ENCODE measurements at places on chromosomes 3 and 15.

- no peak for DNase-seq
Observed at GRCh38 chr3:7865611-7866010, 636.0 kb upstream of the LMCD1 start.

- no peak for DNase-seq
Observed at GRCh38 chr15:101461097-101461496, 28.4 kb downstream of the PCSK6 start.

DNA sequence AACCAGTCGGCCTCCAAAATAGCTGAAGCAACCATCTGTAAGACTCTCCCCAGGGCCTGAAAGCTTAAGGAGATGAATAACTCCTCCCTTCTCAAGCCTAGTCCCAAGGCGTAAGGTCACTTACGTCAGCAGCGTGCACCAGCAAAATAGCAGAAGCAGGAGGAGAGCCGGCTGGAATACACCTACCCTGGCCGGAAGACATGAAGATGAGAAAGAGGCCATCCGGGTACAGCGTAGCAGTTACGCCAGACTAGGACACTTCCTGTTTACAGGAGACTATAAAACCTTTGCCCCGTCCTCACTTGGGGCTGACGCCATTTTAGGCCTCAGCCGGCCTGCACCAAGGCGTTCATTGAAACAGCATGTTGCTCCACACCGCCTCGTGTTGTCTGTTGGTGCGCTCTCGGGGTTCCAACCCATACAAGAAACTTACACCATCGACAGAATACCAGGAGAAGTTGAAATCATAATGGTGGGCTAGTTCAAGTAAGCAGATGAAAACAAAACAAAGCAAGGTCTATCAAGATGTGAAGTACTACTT lies 2.5 kb downstream of the CFAP92 start:
- no peak for DNase-seq

DNA sequence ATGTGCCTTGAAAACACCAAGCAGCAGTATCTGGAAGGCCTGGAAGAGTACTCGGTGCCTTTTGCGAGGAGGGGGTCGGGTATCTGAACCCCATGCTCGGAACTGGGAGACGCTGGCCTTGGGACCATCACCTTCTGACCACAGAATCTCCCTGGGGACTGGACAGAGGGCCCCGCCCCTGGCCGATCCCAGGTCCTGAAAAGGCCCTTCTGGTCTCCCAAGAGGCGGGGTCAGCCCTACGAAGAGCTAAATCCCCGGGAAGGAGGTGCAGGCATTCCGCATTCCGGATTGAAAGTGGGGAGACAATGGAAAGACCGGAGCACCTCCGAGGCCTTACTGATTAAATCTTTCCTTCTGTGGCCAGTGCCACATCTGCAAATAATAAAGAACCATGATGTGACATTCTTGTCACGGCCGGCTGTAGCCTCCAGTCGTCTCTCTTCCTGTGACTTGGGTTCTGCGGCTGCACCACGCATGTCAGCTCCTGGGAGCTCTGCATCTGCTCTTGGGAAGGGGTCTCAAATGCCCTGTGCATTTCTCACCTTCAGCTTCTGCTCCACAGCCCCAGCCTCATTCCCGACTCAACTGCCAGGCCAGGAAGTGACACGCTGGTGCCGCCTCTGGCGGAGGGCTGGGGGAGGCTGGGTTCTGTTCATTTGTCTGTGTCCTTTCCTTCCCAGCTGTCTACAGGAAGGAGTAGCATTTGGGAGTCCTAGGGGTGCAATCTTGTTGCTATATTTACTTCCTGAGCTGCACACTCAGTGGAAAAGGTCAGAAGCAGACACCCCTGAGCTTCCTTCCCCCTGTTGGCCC lies 173.5 kb downstream of the KLF13 start:
- DNase-seq = no peak

DNA sequence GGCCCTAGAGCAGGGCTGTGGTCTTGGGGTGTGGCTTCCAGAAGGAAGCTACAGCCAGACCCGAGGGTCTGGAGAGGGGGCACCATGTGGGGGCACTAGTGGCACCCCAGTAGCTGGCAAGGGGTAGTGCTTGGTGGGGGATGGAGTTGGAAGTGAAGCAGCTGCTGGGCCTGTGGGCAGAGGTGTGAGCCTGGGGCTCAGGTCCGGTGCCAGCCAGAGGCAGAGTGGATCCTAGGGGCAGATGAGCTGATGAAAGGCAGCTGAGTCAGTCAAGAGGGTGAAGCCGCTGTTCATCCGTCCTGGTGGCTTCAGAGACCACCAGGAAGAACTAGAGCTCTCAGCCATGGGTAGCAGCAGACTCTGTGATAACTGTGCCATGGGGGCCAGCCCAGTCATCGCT lies 172.6 kb downstream of the TBC1D2B start:
- DNase-seq = no peak

- no peak for DNase-seq
Observed at GRCh38 chr15:77335298-77335697, 84.6 kb downstream of the PEAK1 start.

DNA sequence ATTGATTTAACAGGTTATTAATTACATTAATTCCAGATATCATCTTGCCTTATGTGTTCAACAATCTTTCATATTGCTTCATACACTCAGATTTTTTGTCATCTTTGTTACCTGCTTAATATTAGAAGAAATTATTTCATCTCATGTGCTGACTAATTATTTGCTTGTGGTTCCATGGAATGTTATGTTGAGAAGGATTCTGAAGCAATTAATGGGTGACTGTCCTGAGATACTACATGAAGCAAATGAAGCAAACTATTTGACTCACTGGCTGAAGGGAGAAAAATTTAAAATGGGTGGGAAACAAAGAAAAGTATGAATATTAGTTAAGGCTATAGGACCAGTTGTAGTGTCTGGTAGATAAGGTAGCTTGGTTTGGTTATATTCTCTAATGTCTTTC lies 443.8 kb upstream of the EPHA6 start:
- no peak for DNase-seq

GRCh38 chr15:30878515-30878914 lies 25.2 kb upstream of the FAN1 start:
- no peak for DNase-seq

GRCh38 chr3:50265571-50265970 lies 3.4 kb upstream of the SEMA3B start:
- no peak for DNase-seq

DNA sequence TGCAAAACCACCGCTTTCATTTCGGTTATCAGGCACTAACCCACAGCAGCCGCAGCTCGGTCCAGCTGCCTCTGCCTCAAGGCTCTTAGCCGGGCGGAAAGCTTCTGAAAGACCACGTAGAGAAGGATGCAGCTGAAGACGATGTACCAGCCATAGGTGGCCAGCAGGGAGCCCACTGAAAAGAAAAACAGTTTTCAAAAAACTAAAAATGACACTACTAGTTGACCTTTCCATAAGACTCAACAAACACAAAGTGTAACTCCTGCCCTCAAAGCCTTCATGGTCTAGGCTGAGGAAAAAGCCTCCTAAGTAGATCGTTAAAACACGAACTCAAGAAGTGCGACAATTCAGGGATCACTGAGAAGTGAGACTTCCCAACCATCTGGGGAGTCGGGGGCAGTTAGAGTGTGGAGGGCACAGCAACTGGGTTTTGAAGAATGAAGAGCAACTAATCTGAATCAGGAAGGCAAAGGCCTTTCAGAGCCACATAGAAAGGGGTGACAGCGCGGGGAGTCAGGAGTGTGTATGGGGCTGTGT lies 716 bp downstream of the SELENOS start:
- DNase-seq = no peak

DNA sequence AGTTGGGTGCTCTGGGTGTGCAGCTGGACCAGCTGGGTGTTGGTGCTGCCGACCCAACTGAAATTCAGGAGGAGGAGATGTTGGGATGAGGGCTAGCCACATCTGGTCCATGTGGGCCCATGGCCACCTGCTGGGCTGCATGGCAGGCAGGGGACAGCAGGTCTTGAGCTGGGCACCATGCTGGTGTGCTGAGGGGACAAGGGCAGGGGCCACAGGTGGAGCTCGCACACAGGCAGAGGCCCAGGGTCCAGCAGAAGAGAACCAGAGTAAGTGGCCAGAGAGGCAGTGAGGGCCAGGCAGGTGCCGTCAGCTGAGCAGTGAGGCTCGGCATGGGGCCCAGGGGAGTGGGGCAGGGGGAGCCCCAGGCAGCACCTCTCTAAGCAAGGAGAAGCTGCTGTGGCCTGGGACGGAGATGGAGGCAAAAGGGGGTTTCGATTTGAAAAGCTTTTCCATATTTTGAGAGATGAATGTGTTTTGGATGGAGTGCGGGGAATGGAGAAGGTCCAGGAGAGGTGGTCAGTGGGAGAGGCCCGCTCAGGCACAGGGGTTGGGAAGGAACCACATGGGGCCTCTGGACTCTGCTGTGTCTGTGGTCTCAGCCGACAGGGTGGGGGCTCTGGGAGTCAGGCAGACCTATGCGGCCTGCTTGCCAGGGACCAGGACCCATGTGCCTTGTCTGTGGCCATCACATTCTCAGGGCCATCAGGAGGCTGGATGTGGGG lies 30.5 kb upstream of the PLXNA1 start:
- DNase-seq = no peak

DNA sequence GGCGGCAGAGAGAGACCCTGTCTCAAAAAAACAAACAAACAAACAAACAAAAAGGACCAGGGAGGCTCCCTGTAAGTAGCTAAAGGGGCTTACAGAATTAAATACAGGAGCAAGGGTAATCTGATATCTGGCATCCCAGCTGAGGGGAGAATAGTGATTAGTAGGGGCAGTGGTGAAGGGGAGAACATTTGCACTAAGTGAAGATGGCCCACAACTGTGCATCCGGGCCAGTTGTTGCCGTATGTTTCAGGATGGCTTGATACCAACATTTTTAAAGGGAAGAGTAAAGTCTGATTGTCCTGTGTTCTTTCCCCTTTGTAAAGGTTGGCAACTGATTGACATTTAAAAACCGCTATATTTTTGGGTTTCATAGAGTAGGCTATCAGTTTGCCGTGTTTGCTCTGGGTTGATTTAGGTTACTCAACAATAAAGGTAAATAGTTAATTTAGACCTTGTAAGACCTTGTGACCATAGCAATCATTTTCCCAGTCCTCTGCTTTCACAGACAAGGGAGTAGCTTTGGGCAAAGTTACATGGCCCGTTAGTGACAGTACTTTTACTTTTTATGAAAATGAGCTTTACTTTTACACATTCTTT lies 167.8 kb downstream of the PTPRG start:
- no peak for DNase-seq

DNA sequence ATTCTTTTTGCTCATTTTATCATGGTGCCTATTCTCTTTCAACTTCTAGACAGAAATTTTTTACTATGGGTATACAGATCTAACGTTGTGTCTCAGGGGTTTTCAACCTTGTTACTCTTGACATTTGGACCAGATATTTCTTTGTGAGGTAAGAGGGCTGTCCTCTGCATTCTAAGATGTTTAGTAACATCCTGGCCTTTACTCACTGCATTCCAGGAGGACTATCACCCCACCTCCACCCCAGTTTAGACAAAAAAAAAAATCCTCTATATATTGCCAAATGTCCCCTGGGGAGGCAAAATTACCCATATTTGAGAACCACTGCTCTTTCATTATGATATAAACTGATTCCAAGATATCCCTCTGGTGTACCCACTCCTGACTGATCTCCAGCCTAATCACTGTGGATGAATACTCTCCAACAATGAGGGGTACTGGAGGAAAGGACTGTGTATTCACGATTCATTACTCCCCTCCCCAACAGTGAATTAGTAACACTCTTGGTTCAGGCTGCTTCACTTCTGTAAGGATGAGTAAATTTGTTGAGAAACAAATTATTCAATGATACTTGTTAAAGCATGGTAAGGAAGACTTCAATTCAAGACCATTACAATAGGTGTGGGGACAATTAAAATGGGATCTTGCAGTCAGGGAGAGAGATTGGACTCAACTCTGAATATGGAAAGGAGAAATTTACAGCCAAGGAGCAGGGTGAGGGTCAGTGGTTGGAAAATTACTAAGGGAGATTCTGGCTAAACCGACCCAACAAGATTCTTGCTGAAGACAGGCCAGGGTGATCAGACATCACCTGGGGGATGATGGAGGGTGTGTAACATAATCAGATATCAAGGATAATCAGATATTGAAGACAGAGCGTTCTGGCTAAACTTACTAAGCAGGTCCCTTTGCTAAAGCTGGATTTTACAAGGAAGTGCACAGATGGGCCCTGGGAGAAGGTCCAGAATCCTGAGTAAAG lies 123.8 kb upstream of the DAZL start:
- DNase-seq = no peak

- peak; percentile 45 for DNase-seq
Observed at GRCh38 chr15:40793216-40793989, 13.5 kb upstream of the ZFYVE19 start.

DNA sequence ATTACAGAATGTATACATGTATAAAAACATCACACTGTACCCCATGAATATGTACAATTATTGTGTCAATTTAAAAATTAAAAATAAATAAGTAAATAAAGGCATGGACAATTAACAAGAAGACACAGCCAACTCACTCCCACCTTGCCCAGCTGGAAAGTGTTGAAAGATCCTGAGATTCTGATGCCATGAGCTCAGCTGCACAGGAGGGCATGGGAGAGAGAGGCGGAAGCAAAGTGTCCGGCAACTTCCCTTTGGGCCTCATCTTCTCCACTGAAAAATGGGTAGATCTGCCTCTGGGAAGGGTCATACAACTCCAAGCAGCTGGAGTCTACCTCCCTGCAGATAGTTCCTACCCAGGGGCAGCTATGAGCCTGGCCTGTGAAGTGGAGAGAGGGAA lies 277.3 kb downstream of the UACA start:
- no peak for DNase-seq

DNA sequence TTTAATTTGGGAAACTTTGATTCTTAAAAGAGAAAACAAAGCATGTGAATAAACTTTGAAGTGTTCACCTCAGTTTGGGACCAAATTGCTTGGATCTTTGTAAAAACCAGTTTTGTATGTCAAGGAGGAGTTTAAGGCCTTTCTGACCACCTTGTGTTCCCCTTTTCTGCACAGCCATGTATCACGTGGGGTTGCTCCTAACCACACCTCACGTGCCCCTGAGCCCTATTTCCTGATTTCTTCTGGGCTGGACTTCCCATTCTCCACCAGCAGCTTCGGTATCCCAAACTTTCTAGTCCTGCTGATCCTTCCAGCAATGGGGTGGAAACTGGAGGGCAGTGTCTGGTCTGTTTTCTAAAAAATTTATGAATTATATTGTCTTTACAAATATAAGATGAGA lies 76.4 kb upstream of the STT3B start:
- DNase-seq = no peak

GRCh38 chr3:66398228-66399025 lies 102.4 kb downstream of the LRIG1 start:
- no peak for DNase-seq

- no peak for DNase-seq
Observed at GRCh38 chr3:40996382-40996781, 202.9 kb upstream of the CTNNB1 start.

DNA sequence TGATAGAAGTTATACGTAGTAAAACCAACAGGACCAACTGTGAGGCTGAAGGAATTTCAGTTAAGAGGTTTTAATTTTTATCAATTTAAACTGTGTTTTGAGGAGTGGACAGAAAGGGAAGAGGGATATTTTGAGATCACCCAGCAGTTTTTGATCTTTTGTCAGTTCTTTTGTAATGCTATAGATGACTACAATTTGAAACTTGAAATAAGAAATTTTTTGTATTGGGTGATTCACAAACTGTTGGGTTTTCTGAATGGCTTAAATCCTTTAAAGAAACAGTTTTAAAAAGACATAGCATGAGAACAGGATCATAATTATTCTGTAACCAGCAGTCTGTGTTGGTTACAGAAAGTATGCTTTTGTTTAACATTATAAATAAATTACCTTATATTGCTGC lies 67.4 kb downstream of the TCF12 start:
- no peak for DNase-seq

GRCh38 chr3:29181149-29181780 lies 99.6 kb upstream of the RBMS3 start:
- no peak for DNase-seq

GRCh38 chr15:78925956-78926743 lies 18.7 kb downstream of the CTSH start:
- no peak for DNase-seq
